AG08395 (cell line): ENCODE measurements at places on chromosomes 1 and 21.

- DNase-seq: peak; percentile 97
These were observed 6.8 kb upstream of the BSDC1 start for GRCh38 chr1:32400876-32401631.

DNA sequence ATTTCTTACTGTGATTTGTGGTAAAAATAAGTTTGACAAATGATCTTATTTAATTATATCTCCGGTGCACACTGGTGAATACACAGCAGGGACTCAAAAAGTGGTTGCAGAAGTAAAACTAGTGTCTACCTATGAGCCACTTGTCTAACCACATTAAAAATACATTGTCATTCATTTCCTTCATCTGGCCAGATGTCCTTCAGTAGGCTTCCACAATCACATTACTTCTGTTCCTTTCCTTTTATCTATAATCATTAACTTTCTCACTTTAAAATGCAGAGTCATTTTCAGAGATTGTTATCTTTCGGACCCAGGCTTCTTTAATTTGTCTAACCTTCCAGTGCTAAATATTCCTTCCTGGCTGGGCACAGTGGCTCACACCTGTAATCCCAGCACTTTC lies 3.0 kb downstream of the RBBP5 start:
- DNase-seq: no peak

- DNase-seq: no peak
These were observed 14.4 kb downstream of the SH3GLB1 start for GRCh38 chr1:86718786-86719185.

DNA sequence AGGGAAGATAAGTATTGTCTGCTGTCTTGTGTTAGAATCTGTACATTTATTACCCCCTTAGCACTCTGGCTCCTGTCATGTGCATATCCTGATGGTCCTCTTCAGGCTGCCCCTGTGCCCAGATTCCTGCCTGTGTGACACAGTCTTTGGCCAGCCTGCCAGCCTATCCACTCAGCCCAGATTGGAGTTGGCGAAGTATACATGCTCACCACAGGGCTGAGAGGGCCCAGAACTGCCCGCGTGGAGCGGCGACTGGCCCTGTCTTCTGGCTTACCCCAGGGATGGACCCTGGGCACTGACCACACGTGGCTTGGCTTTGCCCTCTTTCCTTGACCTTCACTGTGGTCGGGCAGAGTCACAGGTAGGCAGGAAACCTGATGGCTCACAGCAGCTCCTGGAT lies 11.4 kb downstream of the RNF220 start:
- DNase-seq: no peak

DNA sequence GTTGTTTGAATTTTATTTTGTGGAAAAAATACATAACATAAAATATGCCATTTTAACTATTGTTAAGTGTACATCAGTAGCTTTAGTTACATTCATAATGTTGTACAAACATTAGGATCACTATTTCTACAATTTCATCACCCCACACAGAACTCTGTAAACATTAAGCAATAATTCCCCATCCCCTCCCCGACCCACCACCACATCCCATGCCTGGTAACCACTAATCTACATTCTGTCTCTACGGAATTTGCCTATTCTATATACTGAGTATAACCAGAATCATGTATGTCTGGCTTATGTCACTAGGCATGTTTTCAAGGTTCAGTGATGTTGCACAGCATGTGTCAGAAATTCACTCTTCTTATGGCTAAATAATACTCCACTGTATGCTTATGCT lies 47.7 kb downstream of the CDC42BPA start:
- no peak for DNase-seq

GRCh38 chr1:241598249-241598648 lies 41.9 kb downstream of the CHML start:
- DNase-seq: no peak

DNA sequence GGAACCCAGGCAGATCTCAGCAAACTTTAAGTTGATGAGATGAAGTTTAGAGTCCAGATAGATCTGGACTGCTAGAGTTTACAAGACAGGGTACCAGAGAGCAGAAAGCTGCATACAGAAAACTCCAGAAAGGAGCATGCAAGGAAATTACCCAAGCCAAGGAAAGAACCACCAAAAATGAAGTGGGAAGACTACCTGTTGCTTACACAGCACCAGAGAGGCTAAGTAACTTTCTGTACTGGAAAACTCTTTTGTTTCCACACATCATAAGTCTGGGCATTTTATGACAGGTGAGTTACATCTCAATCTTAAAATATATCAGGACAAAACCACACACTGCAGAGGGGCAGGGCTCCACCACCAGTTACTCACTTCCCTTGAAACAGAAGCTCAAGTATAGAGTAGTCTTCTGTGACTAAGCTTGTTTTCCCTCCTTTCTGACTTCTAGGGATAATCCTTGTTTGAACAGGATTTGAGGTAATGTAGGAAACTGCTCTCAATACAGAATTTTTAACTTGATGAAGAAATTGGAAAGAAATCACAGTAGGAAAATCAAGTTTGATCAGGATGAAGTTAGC lies 17.4 kb upstream of the GJA9 start:
- peak; percentile 32 for DNase-seq

GRCh38 chr1:204685236-204686006 lies at the start of gene LRRN2:
TSS of gene LRRN2 (minus strand) at chr1:204685738. CDS start at chr1:204619992, 65,746 bp downstream.
- no peak for DNase-seq

- no peak for DNase-seq
These were observed 198.9 kb downstream of the LRRC7 start for GRCh38 chr1:69766431-69767180.

- peak; percentile 45 for DNase-seq
These were observed 60.5 kb upstream of the CR2 start for GRCh38 chr1:207393610-207394009.

DNA sequence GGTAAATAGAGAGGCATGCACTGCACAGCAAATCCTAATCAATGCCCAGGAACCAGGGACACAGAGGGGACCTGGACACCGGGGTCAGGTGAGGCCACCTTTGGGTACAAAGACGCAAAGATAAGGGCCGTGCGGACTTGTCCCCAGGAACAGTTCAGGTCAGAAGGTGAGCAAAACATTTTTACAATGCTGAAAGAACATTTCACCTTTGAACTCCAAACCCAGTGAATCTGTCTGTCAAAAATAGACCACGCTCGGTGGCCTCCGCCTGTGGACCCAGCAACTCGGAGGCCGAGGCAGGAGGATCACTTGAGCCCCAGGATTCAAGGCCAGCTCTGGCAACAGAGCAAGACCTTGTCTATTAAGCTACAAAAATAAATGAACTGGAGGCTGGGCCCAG lies 15.2 kb downstream of the TNFRSF14 start:
- no peak for DNase-seq

- peak; percentile 11 for DNase-seq
These were observed 49.2 kb upstream of the TEKT2 start for GRCh38 chr1:36034692-36035091.

DNA sequence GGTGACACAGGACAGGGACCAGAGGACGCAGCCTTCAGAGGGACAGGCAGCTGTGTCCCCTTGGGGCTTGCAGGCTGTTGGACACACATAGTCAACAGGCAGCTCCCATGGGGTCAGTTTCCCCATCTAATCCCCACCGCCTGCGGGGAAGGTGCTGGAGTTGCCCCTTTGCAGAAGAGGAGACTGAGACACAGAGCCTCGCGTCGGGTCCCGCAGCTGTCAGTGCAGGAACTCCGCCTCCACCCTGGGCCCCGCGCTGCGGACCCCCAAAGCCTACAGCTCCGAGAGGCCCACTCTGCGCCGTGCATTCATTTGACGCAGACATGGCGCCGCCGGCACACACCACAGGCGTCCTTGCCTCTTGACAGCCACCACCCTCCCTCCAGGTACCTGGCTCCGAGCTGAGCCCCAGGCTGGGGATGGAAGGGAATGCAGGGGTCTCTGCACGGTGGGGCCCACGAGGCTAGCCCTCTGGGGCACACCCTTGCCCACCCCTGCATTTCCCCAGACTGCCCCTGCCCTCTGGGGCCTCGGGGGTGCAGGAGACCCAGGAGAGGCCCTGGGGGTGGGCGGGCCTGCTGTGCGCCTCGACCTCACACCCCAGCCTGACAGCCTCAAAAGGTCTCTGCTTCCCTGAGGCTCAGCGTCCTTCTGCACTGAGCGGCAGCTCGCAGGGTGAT lies 88.5 kb upstream of the ACTRT2 start:
- DNase-seq: no peak
